Right atrium auricular region (tissue), 2 donors: ENCODE measurements at places on chromosomes 1 and 21. TPM values are rescaled to one million over a fixed set of nuclear protein-coding genes. Genes with fewer than 3 reads are reported as not detected.

GRCh38 chr21:38806942-38807284 lies 1.2 kb downstream of the ETS2 start:
- DNase-seq, result no peak

DNA sequence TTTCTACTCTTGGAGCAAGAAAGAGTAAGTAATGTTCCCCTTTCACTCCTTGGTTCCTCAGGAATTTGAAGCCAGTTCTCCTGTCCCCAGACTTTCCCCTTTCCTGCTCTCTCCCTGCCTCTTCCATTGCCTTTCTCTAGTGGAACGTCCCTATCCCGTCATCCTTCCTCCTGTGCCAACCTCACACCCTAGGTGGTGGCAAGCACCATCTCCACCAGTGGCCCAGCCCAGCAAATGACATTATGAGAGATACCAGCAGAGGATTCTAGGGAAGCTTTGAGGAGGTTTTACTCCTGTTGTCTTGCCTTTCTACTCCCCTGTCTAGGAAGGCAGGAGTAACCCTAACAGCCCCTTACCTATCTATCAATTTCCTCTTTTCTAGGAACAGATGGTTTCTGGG lies 8.1 kb upstream of the TACSTD2 start:
- DNase-seq, result no peak

- DNase-seq, result no peak
These were observed 12.1 kb upstream of the EPHA10 start for GRCh38 chr1:37776946-37777516.

DNA sequence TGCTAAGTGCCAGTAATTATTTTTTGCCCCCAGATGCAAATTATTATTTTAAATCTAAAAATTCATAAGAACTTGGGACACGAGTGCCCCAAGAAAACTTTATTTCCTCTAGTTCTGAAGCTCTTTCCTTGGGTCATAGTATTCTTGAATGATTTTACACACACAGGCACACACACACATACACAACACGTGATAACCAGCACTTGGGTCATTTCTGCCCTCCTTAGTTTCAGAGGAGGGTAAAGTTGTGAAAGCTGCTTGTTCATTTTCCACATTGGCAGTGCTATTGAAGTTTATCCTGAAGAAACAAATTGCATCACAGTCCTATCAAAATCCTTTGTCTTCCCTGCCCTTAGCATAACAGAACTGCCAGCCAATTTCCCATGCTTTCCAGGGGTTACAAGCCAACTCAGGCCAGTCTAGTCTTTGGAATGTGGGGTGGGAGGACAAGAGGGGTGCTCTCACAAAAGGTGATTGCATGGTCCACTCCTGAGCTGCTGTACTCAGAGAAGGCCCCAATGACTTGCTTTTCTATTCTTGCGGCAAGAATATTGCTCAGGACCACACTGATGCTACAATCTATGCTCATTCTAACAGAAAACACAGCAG lies 98.5 kb upstream of the POGK start:
- no peak for DNase-seq

GRCh38 chr1:86239894-86240293 lies 83.3 kb upstream of the COL24A1 start:
- DNase-seq, result no peak

GRCh38 chr1:204714194-204714860 lies 28.8 kb upstream of the LRRN2 start:
- DNase-seq, result no peak

- no peak for DNase-seq
These were observed 13.7 kb downstream of the FGR start for GRCh38 chr1:27621051-27621920.

The MMEL1 gene
- not detected for total RNA-seq

GRCh38 chr1:54806931-54807611 lies 5.9 kb upstream of the TTC22 start:
- no peak for DNase-seq

- no peak for DNase-seq
These were observed 203.2 kb downstream of the APP start for GRCh38 chr21:25967181-25967900.

DNA sequence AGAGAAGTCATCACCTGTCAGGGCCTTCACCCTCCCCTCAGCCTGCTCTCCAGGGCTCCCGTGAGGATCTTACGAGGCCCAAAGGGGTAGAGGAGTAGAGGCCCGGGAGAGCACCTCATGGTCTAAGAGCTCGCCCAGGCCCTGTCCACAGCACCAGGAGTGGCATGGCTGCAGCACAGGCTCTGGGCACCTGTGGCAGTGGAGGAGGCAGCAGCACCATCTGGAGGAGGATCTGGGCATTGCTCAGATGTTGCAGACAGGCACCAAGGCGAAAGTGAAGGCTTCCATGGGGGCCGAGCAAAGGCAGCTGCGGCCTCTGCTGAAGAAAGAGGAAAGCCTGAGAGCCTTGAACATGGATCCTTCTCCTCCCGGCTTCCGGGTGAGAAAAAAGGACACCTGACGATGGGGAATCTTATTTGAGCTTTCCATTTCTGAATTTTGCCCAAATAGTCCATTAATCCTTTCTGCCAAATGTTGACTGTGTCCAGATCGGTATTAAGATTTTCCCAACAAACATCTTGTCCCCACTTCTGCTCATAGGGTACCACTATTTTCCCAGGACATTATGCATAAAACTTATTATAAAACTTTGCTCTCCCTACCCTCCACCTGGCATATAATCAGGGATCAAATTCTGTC lies 604.7 kb downstream of the PTPRC start:
- no peak for DNase-seq

- DNase-seq, result no peak
These were observed 1.2 kb downstream of the C2CD4D start for GRCh38 chr1:151838222-151839081.

DNA sequence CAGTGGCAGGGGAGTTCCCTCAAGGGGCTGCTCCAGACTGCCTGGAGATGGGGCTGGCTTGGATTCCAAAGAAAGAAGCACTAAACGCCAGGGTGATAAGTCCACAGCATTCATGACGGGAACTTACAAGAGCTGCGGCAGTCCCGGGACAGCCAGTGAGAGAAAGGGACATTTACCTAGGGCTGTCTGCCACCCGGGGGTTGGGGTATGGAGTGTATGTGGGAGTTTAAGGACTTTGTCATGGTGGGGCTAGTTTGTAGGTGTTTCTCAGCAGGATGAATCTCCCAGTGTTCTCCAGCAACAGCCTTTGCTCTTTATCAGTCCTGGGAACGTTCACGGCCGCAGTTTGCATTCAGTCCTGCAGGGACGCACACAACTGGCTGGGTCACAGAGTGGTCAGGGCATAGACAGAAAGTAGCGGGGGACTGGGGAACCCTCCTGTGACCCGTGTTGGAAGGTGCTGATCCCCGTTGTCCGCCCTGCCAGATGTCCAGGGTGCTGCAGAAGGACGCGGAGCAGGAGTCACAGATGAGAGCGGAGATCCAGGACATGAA lies 41.4 kb upstream of the HMGN1 start:
- DNase-seq, result no peak

DNA sequence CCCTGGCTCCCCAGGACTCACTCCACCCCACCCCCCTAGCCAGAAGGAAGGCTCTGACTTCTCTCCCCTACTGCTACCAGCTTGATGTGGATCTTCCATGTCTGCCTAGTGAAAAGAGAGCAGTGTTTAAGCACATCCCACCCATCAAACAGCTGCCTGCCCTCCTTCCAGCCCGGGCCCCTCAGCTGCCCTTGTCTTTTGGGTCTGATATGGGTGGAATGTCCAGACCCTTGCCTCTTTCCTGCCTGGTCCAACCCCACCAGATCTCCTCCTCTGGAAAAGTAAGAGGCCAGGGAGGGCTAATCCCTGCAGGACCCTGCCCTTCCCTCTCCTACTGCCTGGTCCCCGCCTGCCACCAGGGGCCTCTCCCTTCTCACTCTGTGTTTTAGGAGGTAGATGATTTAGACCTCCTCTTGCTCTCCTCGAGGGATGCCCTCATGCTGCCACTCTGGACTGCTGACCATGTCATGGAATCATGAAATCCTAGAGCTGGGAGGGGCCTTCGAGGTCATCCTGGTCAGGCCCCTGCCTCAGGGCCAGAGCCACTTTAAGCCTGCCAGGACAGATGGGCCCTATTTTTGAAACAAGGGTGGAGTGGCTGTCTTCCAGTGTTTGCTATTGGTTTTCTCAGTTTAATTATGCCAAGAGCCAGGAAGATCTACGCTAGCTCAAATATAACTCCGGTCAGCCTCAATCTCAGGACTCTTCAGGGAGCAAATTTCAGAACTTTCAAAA lies 15.8 kb upstream of the HSPG2 start:
- DNase-seq, result no peak

The ASPM gene
- 2.4 TPM for total RNA-seq

DNA sequence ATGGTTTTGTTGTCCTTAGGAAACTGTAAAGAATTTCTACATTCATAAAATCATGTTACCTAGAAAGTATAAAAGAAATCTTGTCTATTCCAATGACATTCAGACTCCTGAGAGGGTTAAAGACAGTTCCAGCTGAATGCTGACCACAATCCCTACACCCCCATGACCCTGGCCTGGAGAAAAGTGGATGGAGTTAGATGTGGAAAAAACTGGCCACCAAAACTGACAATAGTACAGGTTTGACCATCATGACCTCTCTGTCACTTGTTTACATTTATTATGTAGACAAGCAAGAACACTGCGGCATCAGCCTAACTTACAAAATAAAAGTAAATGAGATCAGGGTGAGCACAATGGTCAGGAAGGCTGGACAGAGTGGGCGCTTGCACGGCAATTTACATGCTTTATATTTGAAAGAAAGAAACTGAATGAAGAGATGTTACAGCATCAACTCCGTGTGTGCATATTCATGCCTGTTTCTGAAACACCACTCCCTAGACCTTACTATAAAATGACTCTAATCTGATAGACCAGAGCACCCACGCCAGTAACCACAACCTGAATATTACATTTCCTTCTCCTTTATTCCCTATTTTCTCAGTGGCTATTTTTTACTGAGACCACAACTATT lies 116.0 kb downstream of the ESRRG start:
- DNase-seq, result no peak

- DNase-seq, result no peak
These were observed 267.9 kb downstream of the HHAT start for GRCh38 chr1:210596641-210597040.

The SEMA4A gene
- total RNA-seq, result 2.0 TPM

The PLCH2 gene
- not detected for total RNA-seq

The OR2T35 gene
- total RNA-seq, result not detected

DNA sequence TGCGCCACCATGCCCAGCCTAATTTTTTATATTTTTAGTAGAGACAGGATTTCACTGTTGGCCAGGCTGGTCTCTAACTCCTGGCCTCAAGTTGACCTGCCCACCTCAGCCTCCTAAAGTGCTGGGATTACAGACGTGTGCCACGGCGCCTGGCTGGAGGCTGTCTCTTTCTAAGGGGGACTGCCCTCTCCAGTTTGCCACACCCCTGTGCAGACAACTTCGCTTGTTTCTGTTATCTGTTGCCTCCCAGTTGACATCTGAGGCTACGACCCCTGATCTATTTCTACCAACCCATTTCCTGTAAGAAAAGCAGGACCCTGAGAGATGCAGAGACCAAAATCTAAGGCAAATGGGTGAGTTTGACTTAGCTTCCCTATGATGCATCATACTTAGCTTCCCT lies 24.0 kb upstream of the VASH2 start:
- no peak for DNase-seq

The AVPR1B gene
- not detected for total RNA-seq

DNA sequence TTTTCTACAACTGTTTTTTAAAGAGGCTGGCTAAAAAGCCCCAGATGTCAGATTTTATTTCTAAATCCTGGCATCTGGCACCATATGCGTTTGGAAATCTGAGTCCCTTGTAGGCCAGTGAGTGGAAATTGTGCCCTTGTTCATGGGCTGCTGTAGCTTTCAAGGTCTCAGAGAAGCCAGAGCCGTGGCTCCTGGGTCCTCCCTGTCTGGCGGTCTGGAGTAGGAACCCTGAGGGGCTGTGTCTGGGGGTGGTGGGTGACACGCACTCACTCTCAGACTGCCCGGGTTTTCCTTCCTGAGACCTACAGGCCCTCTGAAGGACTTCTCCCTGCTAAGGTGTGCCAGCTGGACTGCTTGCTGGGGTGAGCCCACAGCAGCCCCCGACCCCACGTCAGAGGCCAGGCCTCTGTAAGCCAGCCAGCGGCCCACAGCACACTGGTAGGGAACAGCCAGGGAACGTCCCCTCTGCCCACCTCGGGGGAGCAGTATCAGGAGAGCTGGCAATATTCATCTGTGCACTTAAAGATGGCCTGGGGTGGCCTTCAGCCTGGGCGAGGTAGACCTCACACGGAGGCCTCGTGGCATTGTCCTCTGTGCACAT lies 151.5 kb downstream of the PEX14 start:
- no peak for DNase-seq

The ITGB3BP gene
- total RNA-seq, result 5.0 TPM

GRCh38 chr1:157247005-157247763 lies 109.0 kb upstream of the ETV3 start:
- DNase-seq, result no peak

DNA sequence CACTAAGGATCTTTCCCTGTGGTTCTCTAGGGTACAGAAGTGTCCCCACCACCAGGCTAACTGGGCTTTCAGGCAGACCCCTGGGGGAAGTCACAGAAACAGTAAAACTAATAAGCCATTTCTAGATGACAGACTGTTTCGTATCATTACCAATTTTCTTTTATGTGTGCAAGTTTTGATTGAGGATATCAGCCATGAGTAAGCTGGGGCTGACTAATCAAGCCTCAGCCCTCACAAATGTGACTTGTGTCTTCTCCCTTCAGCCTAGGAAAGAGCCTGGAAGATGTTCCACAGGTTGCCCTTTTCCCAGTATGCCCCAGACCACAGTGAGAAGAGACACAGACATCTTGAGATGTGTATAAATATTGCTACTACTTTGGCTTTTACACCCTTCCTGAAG lies 10.5 kb downstream of the PTGFRN start:
- DNase-seq, result peak; percentile 18

GRCh38 chr1:81128079-81128478 lies 672.7 kb upstream of the ADGRL2 start:
- DNase-seq, result no peak

GRCh38 chr1:166859597-166859996 lies 16.5 kb downstream of the TADA1 start:
- no peak for DNase-seq

- peak; percentile 67 for DNase-seq
These were observed 8.0 kb upstream of the PKP1 start for GRCh38 chr1:201275253-201275666.

GRCh38 chr1:6245869-6246496 lies 2.0 kb downstream of the HES3 start:
- no peak for DNase-seq

- no peak for DNase-seq
These were observed 54.1 kb downstream of the CHD5 start for GRCh38 chr1:6126028-6126427.
